ENCODE measurements at places on chromosomes 5 and 9. TPM values are rescaled to one million over a fixed set of nuclear protein-coding genes. Genes with fewer than 3 reads are reported as not detected.
A peak's percentile ranks its signal among the peaks of the same experiment; 100 is the strongest.

TMEM215 gene
- total RNA-seq: not detected

- peak; percentile 49 for DNase-seq
These were observed at the start of gene PCDHA8 for GRCh38 chr5:140840978-140841962. PCDHA8 (plus strand) TSS chr5:140841187; CDS start chr5:140841322, 135 bp downstream.

GRCh38 chr5:149284501-149284900 is 12.8 kb downstream of the AFAP1L1 start:
- DNase-seq: no peak

DNA sequence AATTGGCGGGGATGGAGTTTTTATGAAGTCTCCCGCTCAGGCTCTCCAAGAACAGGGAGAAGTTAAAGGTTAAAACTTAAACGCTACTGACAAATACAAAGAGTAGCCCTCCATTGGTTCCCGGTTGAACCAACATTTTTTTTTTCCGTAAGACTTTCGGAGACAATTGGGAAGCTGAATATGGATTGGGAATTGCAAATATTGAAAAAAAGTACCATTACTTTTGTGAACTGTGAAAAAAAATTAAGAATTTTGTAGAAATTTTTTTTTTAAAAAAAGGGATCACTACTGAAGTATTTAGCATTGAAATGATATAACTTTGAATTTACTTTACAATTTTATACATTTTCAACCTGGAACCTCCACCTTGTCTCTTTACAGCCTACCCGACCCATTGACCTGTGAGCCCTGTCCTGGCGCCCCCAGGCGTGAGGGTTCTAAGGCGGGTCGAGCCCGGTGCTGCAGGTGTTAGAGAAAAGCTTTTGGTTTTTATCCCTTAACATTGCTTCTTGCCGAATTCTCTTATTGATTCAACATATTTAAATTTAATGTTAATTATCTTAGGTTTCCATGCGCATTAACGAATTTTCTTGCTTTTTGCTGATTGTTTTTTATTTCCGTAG is 448 bp upstream of the ZNF782 start:
- no peak for DNase-seq

GRCh38 chr5:80149161-80149609 is 106.7 kb downstream of the SERINC5 start:
- no peak for DNase-seq

- DNase-seq: no peak
These were observed 2042.6 kb upstream of the CDH6 start for GRCh38 chr5:29150840-29151239.

NADK2 gene
- total RNA-seq: 16.1 TPM

- no peak for DNase-seq
These were observed 77.2 kb downstream of the ITGA1 start for GRCh38 chr5:52864884-52865283.

All from activated CD4-positive, alpha-beta T cell treated with anti-CD3 and anti-CD28 coated beads for 36 hours (primary cell).